ENCODE measurements at places on chromosomes 11 and 22.

GRCh38 chr11:68687986-68688385, 3.6 kb downstream of the GAL start:
- no peaks in the 10 kb centered on the region for H3K36me3 ChIP-seq
- H3K27ac ChIP-seq, result no peak overlapping the region
- DNase-seq, result no peak
- no peak overlapping the region for H3K4me3 ChIP-seq

GRCh38 chr11:41926339-41926738, 466.9 kb upstream of the LRRC4C start:
- H3K4me1 ChIP-seq, result no peaks in the 10 kb centered on the region
- no peak overlapping the region for H3K27ac ChIP-seq
- H3K27me3 ChIP-seq, result no peaks in the 10 kb centered on the region
- H3K36me3 ChIP-seq, result no peaks in the 10 kb centered on the region
- no peak overlapping the region for H3K4me3 ChIP-seq

- H3K4me3 ChIP-seq, result no peak overlapping the region
- H3K27ac ChIP-seq, result no peak overlapping the region
- no peak for DNase-seq
- no peaks in the 10 kb centered on the region for H3K4me1 ChIP-seq
Measured at GRCh38 chr11:10762913-10763421, 11.9 kb downstream of the CTR9 start.

DNA sequence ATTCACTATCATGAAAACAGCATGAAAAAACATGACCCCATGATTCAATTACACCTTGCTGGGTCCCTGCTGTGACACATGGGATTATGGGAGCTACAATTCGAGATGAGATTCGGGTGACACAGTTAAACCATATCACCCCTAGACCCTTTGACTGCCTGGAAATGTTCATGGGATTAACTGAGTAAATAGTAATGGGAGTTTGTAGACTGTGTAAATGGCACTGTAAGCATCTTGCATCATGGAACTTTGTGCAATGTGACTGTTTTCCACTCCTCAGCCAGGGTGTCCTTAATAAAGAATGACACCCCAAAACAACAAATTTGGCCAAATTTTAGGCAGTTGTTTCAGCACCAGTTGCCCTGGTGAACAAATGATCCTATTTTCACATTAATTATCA, 7.9 kb upstream of the SLC22A25 start:
- peaks cover 7% of the 10 kb centered on the region for H3K27me3 ChIP-seq
- H3K4me1 ChIP-seq, result no peaks in the 10 kb centered on the region
- no peak overlapping the region for H3K4me3 ChIP-seq
- H3K36me3 ChIP-seq, result no peaks in the 10 kb centered on the region

- peak overlapping the region; percentile 39 for H3K4me3 ChIP-seq
- peak; percentile 9 for DNase-seq
- H3K27ac ChIP-seq, result peak overlapping the region; percentile 39
- no peaks in the 10 kb centered on the region for H3K27me3 ChIP-seq
Measured at GRCh38 chr11:14075118-14076078, 112.9 kb downstream of the SPON1 start.

DNA sequence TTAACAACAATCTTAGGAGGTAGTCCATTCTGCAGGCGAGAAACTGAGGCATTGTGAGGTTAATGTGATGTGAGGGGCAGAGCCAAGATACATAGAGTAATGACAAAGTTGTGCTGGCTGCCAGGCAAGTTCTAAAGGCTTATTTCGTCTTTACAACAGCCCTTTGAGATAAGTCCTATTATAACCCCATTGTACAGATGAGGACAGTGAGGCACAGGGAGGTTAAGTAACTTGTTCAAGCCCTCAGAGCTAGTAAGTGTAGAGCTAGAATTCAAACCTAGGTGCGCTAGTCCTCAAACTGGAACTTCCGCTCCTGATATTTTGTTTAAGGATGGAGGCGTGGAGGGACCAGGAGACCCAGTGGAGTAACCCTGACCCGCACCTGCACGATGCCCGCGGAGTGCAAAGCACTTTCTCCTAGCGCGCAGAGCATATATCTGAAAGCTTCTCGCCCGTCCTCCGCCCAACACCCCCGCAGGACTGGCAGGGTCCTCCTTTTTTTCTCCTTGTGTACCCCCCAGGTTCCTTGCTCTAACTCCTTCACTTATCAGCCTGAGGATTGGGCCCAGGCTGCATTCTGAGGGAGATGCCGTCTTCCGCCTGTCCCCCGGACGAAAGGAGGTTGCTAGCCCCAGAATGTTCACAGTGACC, 4.9 kb upstream of the FLI1 start:
- H3K4me1 ChIP-seq, result peaks cover 47% of the 10 kb centered on the region
- H3K27me3 ChIP-seq, result peaks cover 17% of the 10 kb centered on the region
- no peaks in the 10 kb centered on the region for H3K36me3 ChIP-seq
- no peak overlapping the region for H3K27ac ChIP-seq
- no peak for DNase-seq

- H3K4me3 ChIP-seq, result no peak overlapping the region
- H3K4me1 ChIP-seq, result no peaks in the 10 kb centered on the region
- H3K27me3 ChIP-seq, result no peaks in the 10 kb centered on the region
- DNase-seq, result no peak
- H3K27ac ChIP-seq, result no peak overlapping the region
- no peaks in the 10 kb centered on the region for H3K36me3 ChIP-seq
Measured at GRCh38 chr22:48757985-48758561, 1069.6 kb downstream of the BRD1 start.

DNA sequence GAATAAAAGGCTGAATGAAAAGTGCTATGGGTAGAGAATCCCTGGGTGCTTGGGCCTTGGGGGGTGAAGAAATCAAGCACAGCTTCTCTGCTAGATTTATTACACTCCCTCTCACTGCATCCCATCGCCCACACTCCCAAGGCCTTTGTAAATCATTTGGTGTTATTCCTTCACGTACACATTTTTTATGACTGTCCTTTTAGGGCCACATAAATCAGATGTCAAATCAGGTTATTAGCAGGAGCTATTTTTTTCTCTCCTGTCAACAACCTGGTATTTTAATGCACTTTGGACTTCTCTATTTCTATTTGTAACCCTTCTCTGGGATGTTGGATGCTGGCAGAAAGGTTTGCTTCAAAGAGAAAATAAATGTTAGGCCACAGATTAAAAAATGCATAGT, 408.8 kb downstream of the INSC start:
- H3K36me3 ChIP-seq, result no peaks in the 10 kb centered on the region
- DNase-seq, result no peak
- H3K27ac ChIP-seq, result no peak overlapping the region
- no peaks in the 10 kb centered on the region for H3K4me1 ChIP-seq
- no peaks in the 10 kb centered on the region for H3K27me3 ChIP-seq
- H3K4me3 ChIP-seq, result no peak overlapping the region

DNA sequence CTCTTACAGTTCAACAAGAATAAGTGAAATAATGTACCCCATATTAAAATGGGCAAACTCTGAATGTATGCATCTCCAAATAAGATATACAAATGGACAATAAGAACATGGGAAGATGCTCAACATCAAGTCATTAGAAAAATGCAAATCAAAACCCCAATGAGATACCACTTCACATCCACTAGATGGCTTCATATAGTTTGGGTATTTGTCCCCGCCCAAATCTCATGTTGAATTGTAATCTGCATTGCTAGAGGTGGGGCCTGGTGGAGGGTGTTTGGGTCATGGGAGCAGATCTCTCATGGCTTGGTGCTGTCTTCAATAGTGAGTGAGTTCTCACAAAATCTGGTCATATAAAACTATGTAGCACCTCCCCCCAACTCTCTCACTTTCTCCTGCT, 5.7 kb downstream of the MPZL2 start:
- peaks cover under 1% of the 10 kb centered on the region for H3K4me1 ChIP-seq
- no peak overlapping the region for H3K4me3 ChIP-seq
- H3K36me3 ChIP-seq, result no peaks in the 10 kb centered on the region
- H3K27ac ChIP-seq, result no peak overlapping the region
- peak; percentile 51 for DNase-seq

DNA sequence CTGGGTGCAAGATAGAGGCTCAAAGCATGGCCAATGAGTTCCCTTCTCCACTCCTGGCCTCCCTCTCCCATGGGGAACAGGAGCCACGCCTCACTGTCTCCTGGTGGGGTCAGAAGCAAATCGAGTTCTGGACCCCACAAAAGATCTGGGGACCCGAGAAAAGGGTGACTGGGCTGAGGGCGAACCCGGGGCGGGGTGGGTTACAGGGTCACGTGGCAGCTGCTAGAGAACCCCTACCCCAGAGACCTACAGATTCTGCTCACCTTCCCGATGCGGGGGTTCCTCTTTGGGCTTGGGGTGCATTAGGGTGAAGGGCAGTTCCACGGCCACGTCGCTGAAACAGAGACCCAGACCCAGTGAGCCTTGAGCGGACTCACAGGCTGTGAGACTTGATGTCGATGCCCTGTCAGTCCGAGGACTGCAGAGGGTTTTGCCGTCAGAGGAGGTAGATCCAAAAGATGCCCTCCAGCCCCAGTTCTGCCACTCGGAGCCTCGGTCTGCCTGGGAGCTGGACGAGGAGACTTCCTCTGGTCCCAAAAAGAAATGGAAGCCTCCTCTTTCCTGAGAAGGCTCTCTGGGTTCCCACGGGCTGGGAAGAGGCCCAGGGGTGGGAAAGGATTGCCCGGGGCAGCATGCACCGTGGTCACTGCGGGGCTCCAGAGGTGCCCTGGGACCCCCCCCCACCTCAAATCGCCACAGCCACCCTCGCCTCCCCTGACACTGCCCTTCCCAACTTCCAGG, 28.2 kb downstream of the TPBGL start:
- H3K27me3 ChIP-seq, result no peaks in the 10 kb centered on the region
- H3K4me3 ChIP-seq, result no peak overlapping the region
- no peak for DNase-seq
- no peak overlapping the region for H3K27ac ChIP-seq
- peaks cover 26% of the 10 kb centered on the region for H3K4me1 ChIP-seq
- peaks cover 6% of the 10 kb centered on the region for H3K36me3 ChIP-seq

DNA sequence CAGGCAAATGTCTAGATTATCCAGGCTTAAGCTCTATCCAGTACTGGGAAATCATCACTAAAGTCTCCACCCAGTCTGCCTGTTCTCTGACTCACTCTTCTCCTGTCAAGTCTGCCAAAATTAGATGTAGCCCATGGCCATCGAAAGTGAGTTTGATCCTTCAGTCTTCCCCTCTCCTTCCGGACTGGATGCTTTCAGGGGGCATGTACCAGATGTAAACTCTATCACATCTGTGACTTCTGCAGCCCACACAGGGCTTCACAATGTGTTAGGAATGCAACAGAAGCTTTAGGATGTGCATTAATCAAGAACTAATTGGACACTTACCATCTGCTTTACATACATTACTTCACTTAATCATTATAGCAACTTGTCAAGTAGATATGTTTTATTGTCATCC, 12.3 kb downstream of the ME3 start:
- H3K27me3 ChIP-seq, result no peaks in the 10 kb centered on the region
- no peak for DNase-seq
- no peak overlapping the region for H3K4me3 ChIP-seq
- no peaks in the 10 kb centered on the region for H3K4me1 ChIP-seq
- no peak overlapping the region for H3K27ac ChIP-seq

- no peak overlapping the region for H3K27ac ChIP-seq
- H3K27me3 ChIP-seq, result no peaks in the 10 kb centered on the region
- H3K4me1 ChIP-seq, result no peaks in the 10 kb centered on the region
- DNase-seq, result no peak
Measured at GRCh38 chr22:41047801-41048211, 44.6 kb upstream of the EP300 start.

- peaks cover 11% of the 10 kb centered on the region for H3K4me1 ChIP-seq
- H3K27ac ChIP-seq, result peak within 1 kb of the TSS; percentile 63
- no peaks in the 10 kb centered on the region for H3K36me3 ChIP-seq
- peak; percentile 60 for DNase-seq
Measured at GRCh38 chr11:68003846-68004550, at the start of gene UNC93B1. Gene UNC93B1 (minus strand): TSS chr11:68004097. CDS start chr11:68004043, 54 bp downstream.

DNA sequence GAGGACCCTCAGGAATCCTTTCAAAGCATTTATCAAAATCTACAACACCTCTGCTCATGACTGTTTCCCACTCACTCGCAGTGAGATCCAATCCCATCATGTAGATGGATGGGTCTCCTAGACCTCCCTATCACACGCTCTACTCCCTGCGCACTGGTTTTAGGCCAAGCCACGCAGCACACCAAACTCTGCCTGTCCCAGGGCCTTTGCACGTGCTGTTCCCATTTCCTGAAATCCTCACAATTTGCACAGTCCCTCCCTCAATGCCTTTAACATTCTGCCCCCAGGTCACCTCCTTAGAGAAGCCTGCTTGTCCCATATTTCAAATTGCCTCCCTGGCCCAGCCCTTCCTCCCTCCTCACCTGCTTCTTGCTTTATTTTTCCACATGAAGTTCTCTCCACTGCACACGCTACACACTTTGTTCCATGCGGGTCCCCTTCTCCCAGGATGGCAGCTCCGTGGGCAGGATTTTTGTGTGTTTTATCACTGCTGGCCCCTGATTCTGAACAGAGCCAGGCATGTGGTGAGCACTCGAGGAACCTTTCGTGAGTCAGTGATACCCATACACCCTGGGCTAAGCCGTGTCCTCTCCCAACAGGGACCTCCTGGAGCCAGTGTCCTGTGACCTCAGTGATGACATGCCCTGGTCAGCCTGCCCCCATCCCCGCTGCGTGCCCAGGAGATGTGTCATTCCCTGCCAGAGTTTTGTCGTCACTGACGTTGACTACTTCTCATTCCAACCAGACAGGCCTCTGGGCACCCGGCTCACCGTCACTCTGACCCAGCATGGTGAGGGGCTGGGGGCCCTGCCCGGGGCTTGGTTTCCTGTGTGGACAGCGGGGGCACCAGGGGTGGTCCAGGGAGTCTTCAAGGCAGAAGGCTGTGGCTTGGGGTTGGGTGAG, 12.2 kb downstream of the CSF2RB start:
- no peak for DNase-seq
- no peaks in the 10 kb centered on the region for H3K27me3 ChIP-seq
- H3K36me3 ChIP-seq, result peaks cover 43% of the 10 kb centered on the region
- H3K4me3 ChIP-seq, result no peak overlapping the region

- DNase-seq, result no peak
- no peak overlapping the region for H3K4me3 ChIP-seq
- H3K36me3 ChIP-seq, result no peaks in the 10 kb centered on the region
- H3K27ac ChIP-seq, result no peak overlapping the region
- no peaks in the 10 kb centered on the region for H3K4me1 ChIP-seq
Measured at GRCh38 chr11:92227230-92227814, 2.7 kb downstream of the FAT3 start.

- DNase-seq, result peak; percentile 33
- no peaks in the 10 kb centered on the region for H3K27me3 ChIP-seq
- peaks cover 66% of the 10 kb centered on the region for H3K4me1 ChIP-seq
- H3K36me3 ChIP-seq, result no peaks in the 10 kb centered on the region
- peak overlapping the region; percentile 30 for H3K4me3 ChIP-seq
Measured at GRCh38 chr11:3954448-3955298, 99.2 kb downstream of the STIM1 start.

- H3K27me3 ChIP-seq, result no peaks in the 10 kb centered on the region
- H3K4me3 ChIP-seq, result peak within 1 kb of the TSS; percentile 91
- DNase-seq, result peak; percentile 76
- H3K36me3 ChIP-seq, result peaks cover 32% of the 10 kb centered on the region
- peaks cover 27% of the 10 kb centered on the region for H3K4me1 ChIP-seq
Measured at GRCh38 chr11:68903288-68904247, at the start of the genes IGHMBP2 and MRPL21. Gene IGHMBP2 (plus strand): TSS chr11:68903891. CDS start chr11:68903953, 62 bp downstream. Gene MRPL21 (minus strand): TSS chr11:68903832. CDS start chr11:68903810, 22 bp downstream.
